ENCODE measurements at places on chromosomes 5 and 9. TPM values are rescaled to one million over a fixed set of nuclear protein-coding genes. Genes with fewer than 3 reads are reported as not detected.

SOWAHA gene
- 0.88 TPM for total RNA-seq

FBP1 gene
- total RNA-seq = 6.5 TPM

NPR3 gene
- total RNA-seq = 0.19 TPM

SH3TC2 gene
- total RNA-seq = 60.3 TPM

- no peaks in the 10 kb centered on the region for H3K4me1 ChIP-seq
- H3K4me3 ChIP-seq = no peak overlapping the region
- H3K27ac ChIP-seq = no peak overlapping the region
- peaks cover 17% of the 10 kb centered on the region for H3K27me3 ChIP-seq
- DNase-seq = no peak
Observed at GRCh38 chr9:20286969-20287368, 335.3 kb downstream of the MLLT3 start.

- no peak for DNase-seq
- H3K27ac ChIP-seq = no peak overlapping the region
Observed at GRCh38 chr5:16013334-16014065, 166.1 kb downstream of the MARCHF11 start.

DNA sequence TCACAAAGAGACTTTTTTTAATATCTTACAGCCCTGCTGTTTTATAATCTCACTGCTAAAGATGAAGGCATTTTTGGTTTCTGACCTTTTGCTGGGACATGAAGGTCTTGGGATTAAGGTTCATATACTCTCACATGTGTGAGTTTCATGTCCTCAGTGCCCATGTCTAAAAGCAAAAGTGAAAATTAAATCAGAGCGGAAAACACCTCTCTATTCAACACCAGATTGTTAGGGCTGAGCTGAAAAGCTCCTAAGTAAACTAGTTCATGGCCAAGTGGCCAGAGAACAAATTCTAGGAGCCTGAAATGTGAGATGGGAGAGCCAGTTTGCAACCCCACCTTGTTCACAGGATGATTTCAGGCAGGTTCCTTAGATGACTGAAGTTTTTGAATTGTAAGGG lies 110.9 kb downstream of the GRIA1 start:
- H3K4me3 ChIP-seq = no peak overlapping the region
- no peaks in the 10 kb centered on the region for H3K4me1 ChIP-seq
- no peaks in the 10 kb centered on the region for H3K36me3 ChIP-seq
- H3K27me3 ChIP-seq = peaks cover 29% of the 10 kb centered on the region
- H3K27ac ChIP-seq = no peak overlapping the region
- no peak for DNase-seq

DNA sequence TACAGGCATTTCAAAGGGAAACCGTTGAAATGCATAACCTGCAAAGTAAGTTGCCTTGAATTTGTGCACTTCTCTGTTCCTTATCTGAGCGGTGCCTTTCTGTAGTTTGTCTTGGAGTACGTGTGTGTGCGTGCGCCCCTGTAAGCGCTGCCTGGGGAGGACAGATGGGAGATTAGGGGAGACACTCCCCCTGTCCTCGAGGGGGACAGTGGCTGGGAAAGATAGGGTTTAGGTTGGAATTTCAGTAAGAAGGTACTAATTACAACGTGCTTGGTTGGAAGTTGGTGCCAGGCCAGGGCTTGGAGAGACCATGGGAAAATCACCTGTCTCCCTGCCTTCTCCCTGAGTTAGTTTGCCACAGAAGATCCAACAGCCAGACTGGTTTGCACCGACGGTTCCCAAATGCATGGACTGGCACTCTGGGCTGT lies 73.2 kb downstream of the PIK3R1 start:
- peaks cover 59% of the 10 kb centered on the region for H3K4me1 ChIP-seq
- H3K4me3 ChIP-seq = peak overlapping the region; percentile 79
- H3K27ac ChIP-seq = peak overlapping the region; percentile 84
- no peaks in the 10 kb centered on the region for H3K27me3 ChIP-seq

DNA sequence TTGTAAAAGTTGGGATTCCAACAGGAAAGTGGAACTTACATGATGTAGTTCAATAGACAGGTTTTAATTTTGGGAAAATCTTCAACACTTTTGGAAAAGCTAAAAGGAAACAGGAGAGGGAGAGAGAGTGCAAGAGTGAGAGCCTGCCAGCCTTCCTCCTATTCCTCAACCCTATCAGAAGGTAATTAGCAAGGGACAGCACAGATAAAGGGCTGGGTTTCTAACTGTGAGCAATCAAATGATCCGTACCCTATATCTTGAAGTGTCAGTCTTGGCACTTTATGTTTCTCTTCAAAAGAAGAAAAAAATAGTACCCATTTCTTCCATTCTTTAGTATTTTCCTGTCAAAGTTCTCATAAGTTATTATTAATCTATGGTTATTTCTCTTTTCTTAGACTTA lies 79.4 kb downstream of the FER start:
- no peaks in the 10 kb centered on the region for H3K4me1 ChIP-seq
- H3K27ac ChIP-seq = no peak overlapping the region
- no peak overlapping the region for H3K4me3 ChIP-seq
- DNase-seq = no peak
- no peaks in the 10 kb centered on the region for H3K27me3 ChIP-seq

DNA sequence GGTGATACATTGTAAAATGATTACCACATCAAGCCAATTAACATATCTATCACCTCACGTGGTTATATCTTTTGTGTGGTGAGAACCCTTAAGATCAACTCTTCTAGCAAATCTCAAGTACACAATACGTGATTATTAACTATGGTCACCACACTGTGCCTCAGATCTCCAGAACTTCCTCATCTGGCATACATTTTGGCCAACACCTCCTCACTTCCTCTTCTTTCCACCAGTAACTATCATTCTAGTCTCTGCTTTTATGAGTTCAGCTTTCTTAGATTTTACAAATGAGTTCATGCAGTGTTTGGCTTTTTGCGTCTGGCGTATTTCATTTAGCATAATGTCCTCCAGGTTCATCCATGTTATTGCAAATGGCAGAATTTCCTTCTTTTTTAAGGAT lies 35.8 kb downstream of the PRKACG start:
- no peaks in the 10 kb centered on the region for H3K36me3 ChIP-seq
- no peaks in the 10 kb centered on the region for H3K4me1 ChIP-seq
- H3K4me3 ChIP-seq = no peak overlapping the region
- H3K27ac ChIP-seq = no peak overlapping the region
- H3K27me3 ChIP-seq = no peaks in the 10 kb centered on the region
- no peak for DNase-seq

GRCh38 chr9:107466826-107467225 lies 22.7 kb downstream of the KLF4 start:
- H3K4me3 ChIP-seq = no peak overlapping the region
- no peak overlapping the region for H3K27ac ChIP-seq
- DNase-seq = no peak
- H3K4me1 ChIP-seq = peaks cover 8% of the 10 kb centered on the region
- no peaks in the 10 kb centered on the region for H3K27me3 ChIP-seq
- H3K36me3 ChIP-seq = no peaks in the 10 kb centered on the region

- peaks cover 2% of the 10 kb centered on the region for H3K36me3 ChIP-seq
- no peak for DNase-seq
- H3K27me3 ChIP-seq = no peaks in the 10 kb centered on the region
- no peak overlapping the region for H3K4me3 ChIP-seq
Observed at GRCh38 chr5:124740991-124741583, 5.4 kb downstream of the ZNF608 start.

GRCh38 chr5:147767048-147767447 lies 15.5 kb downstream of the JAKMIP2 start:
- no peak for DNase-seq
- no peak overlapping the region for H3K27ac ChIP-seq
- peaks cover 20% of the 10 kb centered on the region for H3K4me1 ChIP-seq
- no peaks in the 10 kb centered on the region for H3K36me3 ChIP-seq

- no peak for DNase-seq
- H3K4me3 ChIP-seq = no peak overlapping the region
- no peaks in the 10 kb centered on the region for H3K36me3 ChIP-seq
- H3K27me3 ChIP-seq = no peaks in the 10 kb centered on the region
Observed at GRCh38 chr5:92760550-92760949, 820.5 kb downstream of the NR2F1-AS1 start.

- peaks cover 27% of the 10 kb centered on the region for H3K4me1 ChIP-seq
- no peak overlapping the region for H3K4me3 ChIP-seq
- H3K27ac ChIP-seq = no peak overlapping the region
- peaks cover 9% of the 10 kb centered on the region for H3K27me3 ChIP-seq
Observed at GRCh38 chr5:132779961-132780360, 2.9 kb upstream of the SEPTIN8 start.

Data from Calu3 (cell line).